ENCODE measurements at places on chromosomes 7 and 10.

GRCh38 chr10:20596911-20597310 is 300.2 kb downstream of the NEBL start:
- DNase-seq = peak; percentile 43

GRCh38 chr10:12945690-12946359 is 55.7 kb downstream of the CCDC3 start:
- DNase-seq = no peak

DNA sequence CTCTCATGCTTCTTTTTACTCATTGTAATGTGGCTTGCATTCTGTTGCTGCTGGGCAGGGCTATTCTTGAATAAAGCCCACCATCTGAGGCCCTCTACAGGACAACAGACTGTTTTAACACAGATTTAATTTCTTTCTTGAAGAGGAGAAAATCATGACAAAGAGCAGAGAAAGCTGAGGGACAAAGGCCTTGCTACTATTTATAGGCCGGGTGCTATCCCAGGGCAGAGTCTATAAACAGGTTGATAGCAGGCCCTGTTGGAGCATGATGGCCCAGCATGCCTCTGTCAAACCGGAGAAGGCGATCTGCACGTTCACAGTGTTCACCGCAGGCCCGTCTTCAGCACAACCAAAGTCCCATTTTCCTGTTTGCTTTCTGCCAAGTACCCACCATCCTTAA is 3.0 kb downstream of the VIPR2 start:
- DNase-seq = no peak

DNA sequence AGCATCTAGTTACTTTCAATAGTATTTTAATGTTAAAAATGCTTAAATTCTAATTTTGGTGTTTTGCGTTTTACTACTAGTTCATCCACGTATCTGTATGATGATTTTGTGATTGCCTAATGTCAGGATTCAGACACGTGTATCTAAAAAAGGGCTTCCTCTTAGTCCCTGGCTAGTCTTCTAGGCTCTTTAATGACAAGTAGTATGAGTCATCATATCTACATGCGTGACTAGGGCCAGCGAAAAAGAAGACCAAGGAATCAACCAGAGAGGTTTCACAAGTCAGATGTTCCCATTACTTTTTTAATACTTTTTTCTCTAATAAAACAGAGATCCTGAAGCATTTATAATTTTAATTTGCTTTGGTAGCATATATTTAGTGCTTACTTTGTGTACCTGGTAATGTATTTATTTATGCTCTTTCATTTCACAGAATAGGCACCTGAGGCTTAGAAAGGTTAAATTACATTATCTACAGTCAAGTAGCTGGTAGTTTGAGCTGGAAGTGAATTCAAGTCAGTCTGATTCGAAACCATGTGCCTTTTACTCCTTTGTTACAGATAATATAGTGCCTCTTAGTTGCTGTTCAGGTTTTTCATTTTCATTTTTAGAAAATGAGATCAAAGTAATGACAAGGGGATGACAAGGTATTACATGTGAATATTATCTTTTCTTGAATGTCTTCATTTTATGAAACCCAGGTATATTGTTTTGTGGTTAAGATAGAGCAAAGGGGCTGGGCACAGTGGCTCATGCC is 140.3 kb downstream of the FOXP2 start:
- DNase-seq = no peak

DNA sequence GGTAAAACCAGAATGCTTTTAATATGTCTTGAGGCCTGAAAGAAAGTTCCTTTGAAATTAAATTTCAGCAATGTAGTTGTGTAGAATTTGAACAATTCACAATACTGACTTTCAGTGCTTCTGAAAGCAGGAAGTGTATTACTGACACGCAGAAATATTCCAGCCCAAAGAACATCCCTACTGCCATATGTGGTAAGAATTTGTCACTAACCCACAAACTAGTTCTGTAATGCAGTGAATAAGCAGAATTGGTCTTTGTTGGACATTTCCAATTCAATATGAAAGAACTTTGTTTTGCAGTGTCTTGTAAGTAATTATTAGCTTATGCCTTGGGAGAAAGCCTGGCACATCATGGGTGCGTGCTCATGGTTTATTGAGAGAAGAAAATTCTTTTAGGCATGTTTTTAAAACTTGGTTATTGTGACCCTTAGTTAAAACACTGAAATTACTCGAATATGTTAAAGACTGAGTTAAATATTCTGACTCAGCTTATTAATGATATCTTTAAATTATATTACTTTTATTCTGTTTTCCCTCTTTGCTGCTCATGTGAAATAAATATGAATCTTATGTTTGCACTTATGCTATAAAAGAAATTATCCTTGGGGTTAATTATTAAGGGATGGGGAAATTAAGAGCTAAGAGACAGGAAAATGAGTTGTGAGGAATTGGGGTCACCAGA is 33.4 kb downstream of the PTPN12 start:
- no peak for DNase-seq

GRCh38 chr7:102275123-102275703 is 11.5 kb upstream of the SH2B2 start:
- no peak for DNase-seq

DNA sequence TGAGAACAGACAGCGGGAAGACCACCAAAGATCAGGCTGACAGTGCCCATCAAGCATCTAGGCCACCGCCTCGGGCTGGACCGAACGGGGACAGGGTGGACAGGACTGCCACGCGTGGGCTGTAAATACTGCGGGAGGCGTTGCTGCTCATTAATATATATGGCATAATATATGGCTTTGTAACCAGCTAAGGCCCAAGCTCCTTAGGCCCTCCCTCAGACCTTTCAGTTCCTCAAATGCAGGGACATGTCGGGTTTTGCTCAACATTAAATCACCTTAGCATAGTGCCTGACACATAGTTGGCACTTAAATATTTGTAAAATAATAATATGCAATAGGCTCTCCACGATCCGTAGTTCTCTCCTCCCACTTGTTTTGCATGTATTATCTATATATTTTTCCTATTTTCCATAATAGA is 402 bp upstream of the TMEM168 start:
- DNase-seq = no peak

GRCh38 chr7:73774923-73775322 is 4.9 kb upstream of the CLDN3 start:
- DNase-seq = no peak

DNA sequence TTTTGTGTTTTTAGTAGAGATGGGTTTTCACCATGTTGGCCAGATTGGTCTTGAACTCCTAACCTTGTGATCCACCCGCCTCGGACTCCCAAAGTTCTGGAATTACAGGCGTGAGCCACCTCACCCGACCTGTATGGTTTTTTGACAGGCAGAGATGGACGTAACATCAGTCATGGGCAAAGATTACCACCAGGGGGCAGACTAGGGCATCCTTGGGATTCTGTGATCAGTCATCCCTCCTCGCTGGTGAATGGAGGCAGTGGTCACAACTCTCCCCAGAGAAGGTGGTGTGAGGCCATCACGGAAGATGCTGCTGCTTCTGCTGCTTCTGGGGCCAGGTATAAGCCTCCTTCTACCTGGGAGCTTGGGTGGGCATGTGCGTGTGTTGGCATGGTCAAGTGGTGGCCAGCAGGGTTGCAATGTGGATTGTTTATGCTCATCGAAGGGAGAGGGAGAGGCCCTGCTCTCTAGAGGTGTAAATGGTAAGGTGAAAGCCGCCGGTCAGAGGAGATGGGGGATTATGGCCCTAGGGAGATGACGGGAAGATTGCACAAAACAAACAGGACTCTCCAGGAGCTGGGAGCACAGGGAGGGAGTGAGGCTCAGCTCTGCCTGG is 122.7 kb upstream of the PRSS1 start:
- peak; percentile 45 for DNase-seq

DNA sequence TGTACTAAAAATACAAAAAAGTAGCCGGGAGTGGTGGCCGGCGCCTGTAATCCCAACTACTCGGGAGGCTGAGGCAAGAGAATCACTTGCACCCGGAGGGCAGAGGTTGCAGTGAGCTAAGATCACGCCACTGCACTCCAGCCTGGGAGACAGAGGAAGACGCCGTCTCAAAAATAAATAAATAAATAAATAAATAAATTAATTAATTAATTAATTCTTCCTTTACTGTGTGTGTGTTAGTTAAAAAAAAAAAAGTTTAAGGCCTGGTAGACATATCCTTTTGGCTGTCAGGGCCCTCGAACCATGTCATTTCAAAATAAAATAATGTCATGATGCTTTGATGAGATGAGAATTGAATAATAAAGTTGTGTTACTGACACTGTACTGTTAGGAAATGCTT is 81.3 kb downstream of the ZNF467 start:
- no peak for DNase-seq

- no peak for DNase-seq
Measured at GRCh38 chr7:22633954-22634474, 93.0 kb upstream of the IL6 start.

GRCh38 chr7:74398426-74398825 is 55.3 kb upstream of the GTF2IRD1 start:
- DNase-seq = no peak

- DNase-seq = no peak
Measured at GRCh38 chr10:78381107-78381506, 347.4 kb downstream of the RPS24 start.

DNA sequence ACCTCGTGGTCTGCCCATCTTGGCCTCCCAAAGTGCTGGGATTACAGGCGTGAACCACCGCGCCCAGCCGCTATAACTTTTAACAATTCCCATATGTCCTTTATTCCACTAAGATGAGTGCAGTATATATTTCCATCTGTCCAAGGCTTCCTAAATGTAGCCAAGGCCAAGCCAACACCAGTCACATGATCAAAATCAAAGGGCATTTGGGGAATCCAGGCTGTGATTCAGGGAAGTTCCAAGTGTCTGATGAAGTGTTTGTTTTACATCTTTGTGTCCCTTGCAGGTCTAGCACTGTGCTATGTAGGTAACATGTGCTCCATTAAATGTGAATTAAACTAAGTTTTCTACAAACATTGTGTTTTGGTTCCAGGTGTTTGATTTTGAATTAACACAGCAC is 20.8 kb downstream of the AKR1E2 start:
- no peak for DNase-seq

GRCh38 chr10:53487019-53487983 is 714.7 kb upstream of the MBL2 start:
- DNase-seq = no peak

GRCh38 chr7:104621321-104621720 is 292.9 kb downstream of the LHFPL3 start:
- DNase-seq = no peak

GRCh38 chr7:33039257-33039902 is 23.2 kb downstream of the NT5C3A start:
- DNase-seq = no peak

DNA sequence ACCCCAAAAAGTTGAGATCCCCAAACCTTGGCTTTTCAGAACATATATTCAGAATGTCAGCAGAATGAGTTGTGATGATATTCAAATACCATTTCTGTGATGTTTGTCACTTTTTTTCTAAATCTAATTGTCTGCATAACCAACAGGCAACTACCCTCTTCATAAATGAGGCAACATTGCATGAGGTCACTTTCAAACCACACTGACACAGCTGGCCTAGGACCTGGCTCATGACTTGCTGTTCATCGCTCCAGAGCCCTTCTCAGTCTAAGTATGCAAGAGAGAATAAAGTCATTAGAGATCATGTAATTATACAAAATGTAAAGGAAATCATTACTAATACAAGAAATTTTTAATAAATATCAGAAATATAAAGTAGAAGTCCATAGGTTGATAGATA is 681.9 kb downstream of the GRM8 start:
- no peak for DNase-seq

DNA sequence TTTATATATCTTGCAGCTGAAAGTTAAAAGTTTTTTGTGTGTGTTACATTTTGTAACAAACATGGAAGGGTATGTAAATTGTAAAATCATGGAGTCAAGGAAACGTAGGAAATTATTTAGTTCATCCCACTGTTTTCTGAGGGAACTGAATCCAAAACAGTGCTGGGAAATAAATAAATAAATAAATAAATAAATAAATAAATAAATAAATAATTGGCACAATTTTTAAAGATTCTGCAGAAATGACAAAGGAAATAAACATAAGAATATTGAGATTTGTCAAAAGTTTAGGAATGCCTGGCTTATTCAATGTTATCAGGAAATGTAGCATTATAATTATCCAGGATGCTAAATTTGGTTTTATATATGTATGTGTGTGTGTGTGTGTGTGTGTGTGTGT is 91.4 kb upstream of the AGBL3 start:
- no peak for DNase-seq

- no peak for DNase-seq
Measured at GRCh38 chr7:132785870-132786269, 209.6 kb upstream of the PLXNA4 start.

DNA sequence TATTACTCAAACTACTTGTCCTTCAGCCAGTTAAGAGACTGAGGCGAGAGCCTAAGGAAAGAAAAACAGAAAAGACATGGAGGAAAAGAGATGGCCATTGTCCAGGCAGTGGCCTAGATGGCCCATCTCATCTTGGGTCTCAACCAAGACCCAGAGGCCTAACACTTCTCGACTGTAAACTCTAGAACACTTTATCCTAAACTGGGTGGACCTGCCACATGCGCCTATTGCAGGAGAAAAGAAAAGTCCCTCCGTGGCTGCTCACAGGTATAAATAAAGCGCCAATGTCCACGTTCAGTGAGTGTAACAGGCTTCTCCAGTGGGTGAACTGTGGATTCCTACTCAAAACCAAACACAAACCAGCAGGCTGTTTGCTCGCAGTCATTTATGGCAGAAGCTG is 92.7 kb upstream of the DDC start:
- no peak for DNase-seq

- no peak for DNase-seq
Measured at GRCh38 chr7:33040803-33041516, 21.6 kb downstream of the NT5C3A start.

DNA sequence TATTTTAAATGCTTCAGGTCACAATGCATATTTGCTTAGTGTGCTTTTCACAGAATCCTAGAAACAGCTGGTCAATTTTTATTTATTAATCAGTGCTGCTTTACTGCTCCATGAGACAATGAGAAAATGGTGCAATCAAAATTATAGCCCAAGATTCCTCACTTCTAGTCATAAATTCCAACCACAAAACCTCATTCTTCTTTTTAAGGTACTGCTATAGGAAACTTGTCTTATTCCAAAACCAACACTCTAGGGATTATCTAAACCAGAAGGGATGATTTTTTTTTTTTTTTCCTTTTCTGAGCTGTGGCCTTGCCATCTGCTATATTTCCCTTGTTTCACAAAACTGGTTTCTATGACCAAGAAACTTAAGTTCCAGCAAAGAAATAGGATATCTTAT is 64.0 kb upstream of the SEMA3A start:
- no peak for DNase-seq

- no peak for DNase-seq
Measured at GRCh38 chr7:47422611-47423010, 159.3 kb downstream of the TNS3 start.

DNA sequence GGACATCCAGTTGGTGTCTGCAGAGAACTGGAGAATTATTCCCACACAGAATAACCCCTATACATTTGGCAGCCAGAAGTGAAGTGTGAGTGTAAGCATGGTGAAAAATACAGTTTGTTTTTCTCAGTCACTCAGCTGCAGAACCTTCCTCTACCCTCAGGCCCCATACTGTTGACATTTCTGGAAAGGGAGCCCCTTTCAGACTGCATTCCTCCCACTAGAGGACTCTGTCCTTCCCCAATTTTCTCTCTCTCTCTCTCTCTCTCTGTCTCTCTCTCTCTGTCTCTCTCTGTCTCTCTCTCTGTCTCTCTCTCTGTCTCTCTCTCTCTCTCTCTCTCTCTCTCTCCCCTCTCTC is 86.8 kb upstream of the STEAP1B start:
- DNase-seq = no peak

Data from neuronal stem cell (in vitro differentiated cells).